Globus pallidus (tissue), 1 donor: ENCODE measurements at places on chromosomes 3 and 15.

DNA sequence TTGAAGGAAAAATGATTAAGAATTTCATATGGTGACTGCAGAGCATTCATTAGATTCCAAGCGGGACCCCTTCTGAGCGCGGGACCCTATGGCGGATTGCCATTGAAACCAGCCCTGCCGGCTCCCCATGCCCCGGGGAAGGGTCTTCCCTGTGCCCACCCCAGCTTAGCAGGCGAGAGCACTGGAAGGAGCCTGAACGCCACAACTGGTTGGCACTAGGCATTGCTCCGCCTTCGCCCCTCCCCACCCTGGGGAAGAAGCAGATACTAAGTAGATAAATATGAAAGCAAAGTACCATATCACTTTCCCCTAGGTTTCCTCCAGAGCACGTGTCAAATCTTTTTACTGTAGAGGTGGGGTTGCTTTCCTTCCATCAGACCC lies 70.7 kb downstream of the CYP19A1 start:
- DNase-seq = no peak

GRCh38 chr3:107430214-107430995 lies 53.2 kb downstream of the CCDC54 start:
- DNase-seq = no peak

GRCh38 chr3:143825513-143825912 lies 22.8 kb downstream of the SLC9A9 start:
- DNase-seq = no peak

GRCh38 chr3:45760878-45761711 lies 35.2 kb downstream of the SLC6A20 start:
- peak; percentile 49 for DNase-seq

GRCh38 chr3:171187706-171188290 lies 161.3 kb upstream of the SLC2A2 start:
- peak; percentile 67 for DNase-seq

DNA sequence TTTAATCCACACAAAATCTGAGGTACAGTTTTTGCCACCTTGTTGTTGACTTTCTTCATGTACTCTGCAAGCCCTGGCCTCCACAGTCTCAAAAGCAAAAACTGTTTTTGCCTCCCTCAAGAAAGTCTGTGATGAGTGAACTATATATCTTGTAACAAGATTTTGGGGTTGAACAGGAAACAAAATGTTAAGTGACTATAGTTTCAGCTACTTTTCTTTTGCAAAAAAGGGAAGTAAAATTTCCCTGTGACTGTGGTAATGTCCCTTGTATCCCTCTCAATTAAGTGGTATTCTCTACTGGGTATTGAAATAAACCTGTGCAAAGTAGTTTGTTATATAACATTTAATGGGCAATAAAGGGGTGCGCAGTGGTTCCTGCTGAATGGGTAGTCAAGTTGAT lies 21.3 kb upstream of the SCAANT1 start:
- DNase-seq = no peak

GRCh38 chr15:31320022-31320421 lies 6.6 kb upstream of the KLF13 start:
- DNase-seq = no peak

GRCh38 chr3:2810723-2811122 lies 299.5 kb downstream of the IL5RA start:
- no peak for DNase-seq

- DNase-seq = no peak
Observed at GRCh38 chr3:14512281-14512941, 27.7 kb downstream of the GRIP2 start.

- DNase-seq = no peak
Observed at GRCh38 chr15:74385733-74386132, 18.3 kb upstream of the CYP11A1 start.

GRCh38 chr15:98881526-98882520 lies 125.8 kb downstream of the PGPEP1L start:
- peak; percentile 52 for DNase-seq

DNA sequence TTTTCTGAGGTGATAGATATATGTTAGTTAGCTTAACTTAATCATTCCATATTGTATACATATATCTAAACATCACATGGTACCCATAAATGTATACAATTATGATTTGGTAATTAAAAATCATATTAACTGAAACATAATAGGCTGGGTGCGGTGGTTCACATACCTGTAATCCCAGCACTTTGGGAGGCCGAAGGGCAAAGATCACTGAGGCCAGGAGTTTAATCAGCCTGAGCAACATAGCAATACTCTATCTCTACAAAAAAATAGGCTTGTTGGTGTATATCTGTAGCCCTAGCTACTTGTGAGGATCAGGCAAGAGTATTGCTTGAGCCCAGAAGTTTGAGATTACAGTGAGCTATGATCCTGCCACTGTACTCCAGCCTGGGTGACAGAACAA lies 20.9 kb downstream of the RAB7A start:
- DNase-seq = no peak

DNA sequence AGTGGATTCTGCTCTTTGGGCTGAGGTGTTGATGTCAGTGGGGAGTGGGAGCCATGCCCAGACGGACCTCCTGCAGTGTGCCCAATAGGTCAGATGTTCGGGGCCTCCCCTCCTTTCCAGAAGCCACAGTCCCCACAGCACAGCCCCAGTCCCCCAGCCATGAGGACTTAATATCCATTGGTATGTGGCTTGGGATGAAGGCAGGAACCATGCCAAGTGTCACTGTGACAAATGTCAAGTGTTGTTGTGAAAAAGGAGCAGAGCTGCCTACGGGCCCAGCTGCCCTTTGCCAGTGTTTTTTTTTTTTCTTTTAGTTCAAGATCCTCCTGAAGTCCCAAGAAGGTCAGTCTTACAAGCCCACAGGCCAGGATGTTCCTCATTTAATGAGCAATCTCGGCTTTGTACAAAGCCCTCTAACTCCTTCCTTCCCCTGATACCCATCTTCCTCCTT lies 12.2 kb downstream of the SEMA3G start:
- no peak for DNase-seq

DNA sequence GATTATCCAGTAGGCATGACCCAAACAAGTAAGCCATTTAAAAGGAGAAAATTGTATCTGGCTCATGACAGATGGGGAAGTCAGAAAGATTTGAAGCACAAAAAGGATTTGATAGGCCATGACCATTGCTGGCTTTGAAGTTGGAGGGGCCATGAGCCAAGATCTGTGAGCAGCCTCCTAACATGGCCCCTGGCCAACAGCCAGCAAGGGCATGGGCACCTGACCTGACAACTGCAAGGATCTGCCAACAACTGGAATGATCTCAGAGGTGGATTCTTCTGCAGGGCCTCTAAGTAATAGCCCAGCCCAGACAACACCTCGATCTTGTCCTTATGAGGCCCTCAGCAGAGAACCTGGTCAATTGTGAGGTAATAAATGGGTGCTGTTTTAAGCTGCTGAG lies 93.0 kb downstream of the ARNT2 start:
- DNase-seq = no peak

DNA sequence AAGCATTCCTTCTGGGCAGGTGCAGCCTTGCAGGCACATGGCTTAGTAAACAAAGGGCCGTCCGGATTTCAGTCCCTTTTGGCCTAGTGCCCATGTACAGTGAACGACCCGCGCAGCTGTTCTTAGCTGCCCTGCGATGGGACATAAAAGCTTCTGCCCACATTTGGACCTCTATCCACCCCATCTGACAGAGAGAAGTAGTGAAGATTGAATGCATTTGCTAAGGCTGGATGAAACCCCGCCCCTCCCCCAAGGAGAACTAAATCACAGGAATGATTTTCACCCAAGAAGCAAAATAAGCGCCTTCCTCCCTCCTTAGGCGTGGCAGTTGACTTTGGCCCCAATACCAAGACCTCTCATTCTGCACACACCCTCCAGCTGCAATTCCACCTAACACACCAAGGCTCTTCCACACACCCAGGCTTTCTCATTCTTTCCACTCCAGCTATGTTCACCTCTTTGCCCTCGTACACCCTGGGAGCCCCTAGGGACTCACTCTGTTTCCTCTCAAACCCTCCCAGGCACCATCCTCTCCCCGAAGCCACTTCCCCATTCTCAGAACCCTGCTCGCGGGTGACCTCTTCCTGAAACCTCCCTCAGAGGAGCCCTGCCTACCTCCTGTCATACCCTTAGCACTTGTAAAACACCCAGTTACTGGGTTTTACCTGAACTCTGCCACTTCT lies 14.1 kb upstream of the HRH1 start:
- no peak for DNase-seq

DNA sequence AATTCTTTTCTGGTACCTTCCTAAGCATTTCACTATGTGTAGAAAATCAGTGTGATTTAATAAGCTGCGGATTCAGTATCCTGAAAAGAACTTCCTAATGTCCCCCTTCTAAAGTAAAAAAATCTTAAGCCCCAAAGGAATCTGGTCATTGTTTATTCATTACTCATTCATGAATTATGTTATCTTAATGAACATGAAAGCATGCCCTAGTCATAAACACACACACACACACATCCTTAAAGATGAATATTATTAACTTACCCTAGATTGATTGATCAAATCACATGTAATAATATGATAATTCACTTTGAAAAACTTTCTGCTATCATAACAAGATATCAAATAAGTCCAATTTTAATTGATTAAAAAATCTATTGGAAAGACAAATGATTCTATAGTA lies 96.4 kb upstream of the BFSP2 start:
- DNase-seq = no peak

GRCh38 chr3:61181874-61182273 lies 69.4 kb downstream of the FHIT start:
- DNase-seq = no peak

DNA sequence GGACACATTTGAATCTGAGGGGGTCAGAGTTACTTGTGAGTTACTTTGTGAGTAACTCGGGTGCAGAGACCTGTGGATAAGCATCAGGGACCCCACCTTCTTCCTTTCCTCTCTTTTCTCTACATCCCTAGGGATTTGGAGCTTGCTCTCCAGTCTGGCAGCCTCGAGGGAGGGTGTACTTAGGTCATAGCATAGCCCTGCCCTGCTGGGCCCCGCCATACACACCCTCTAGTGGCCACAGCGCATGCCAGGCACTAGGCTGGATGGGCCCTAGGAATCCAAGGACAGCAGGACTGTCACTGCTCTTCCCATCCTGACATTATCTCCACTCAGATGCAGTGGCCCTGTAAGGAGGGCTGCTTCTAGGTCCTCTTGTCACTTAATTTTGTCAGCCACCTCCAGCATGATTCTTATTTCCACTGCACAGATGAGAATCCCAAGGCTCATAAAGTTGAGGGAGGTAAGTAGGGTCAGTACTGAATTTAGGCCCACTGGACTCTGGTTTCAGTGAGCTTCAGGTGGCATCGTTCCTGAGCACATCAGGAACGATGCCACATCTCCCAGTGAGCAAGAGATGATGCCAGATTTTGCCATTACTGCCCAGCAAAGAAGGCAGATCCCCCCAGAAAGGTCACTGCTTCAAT lies 3.6 kb upstream of the SMAD6 start:
- peak; percentile 47 for DNase-seq

- DNase-seq = no peak
Observed at GRCh38 chr3:189500798-189501495, 130.2 kb upstream of the TP63 start.

GRCh38 chr3:184234671-184235380 lies 5.4 kb downstream of the VWA5B2 start:
- DNase-seq = no peak

DNA sequence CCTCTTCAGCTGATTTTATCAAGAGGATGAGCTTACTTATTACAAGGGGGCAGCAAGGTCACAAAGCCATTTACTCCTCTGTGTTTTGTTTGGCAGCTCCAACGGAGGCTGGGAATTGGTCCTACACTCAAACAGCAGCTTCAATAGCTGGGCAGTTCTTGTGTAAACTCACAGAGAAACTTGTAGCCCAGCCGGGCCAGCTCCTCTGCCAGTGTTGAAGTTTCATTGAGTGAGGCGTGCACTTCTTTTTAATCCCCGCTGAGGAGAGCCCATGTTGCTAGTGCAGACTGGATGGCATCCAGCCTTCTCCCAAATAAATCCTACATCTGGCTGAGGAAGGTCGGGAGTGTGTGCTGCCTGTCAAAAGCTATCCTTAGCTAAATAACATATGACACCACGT lies 59.5 kb downstream of the BFSP2 start:
- no peak for DNase-seq

DNA sequence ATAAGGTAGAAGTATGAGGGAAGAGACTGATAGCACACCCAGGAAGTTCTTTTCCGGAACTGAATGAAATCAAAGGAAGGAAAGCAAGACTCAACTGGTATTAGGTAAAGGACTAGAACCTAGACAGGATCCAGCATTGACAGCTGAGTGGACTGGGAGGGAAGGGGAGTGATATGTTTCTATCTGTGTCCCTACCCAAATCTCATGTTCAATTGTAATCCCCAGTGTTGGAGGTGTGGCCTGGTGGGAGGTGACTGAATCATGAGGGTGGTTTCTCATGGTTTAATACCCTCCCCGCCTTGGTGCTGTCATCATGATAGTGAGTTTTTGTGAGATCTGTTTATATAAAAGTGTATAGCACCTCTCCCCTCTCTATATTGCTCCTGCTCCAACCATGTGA lies 415.9 kb upstream of the KCNMB2 start:
- no peak for DNase-seq

GRCh38 chr15:19973718-19974117 lies 567.9 kb downstream of the GOLGA6L6 start:
- DNase-seq = no peak

GRCh38 chr15:81595752-81596151 lies 221.7 kb upstream of the TMC3 start:
- DNase-seq = no peak
